ENCODE measurements at places on chromosomes 5 and 9.

DNA sequence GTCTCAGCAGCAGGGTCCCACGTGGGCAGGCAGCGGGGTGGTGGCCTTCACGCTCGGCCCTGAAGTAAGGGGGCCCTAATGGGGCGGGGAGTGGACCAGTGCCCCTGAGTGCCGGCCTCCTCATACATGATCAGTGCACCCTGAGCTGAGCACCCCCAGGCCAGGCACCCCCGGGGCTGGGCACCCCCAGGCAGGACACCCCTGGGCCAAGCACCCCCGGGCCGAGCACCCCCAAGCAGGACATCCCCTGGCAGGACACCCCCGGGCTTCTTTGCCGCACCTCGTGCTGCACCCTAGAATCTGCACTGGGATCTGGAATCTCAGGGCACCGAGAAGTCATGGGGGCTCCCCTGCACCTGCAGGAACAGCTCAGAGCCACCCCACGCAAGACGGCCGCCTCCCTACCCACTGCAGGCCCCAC lies 51.4 kb downstream of the EXD3 start:
- DNase-seq, result no peak

DNA sequence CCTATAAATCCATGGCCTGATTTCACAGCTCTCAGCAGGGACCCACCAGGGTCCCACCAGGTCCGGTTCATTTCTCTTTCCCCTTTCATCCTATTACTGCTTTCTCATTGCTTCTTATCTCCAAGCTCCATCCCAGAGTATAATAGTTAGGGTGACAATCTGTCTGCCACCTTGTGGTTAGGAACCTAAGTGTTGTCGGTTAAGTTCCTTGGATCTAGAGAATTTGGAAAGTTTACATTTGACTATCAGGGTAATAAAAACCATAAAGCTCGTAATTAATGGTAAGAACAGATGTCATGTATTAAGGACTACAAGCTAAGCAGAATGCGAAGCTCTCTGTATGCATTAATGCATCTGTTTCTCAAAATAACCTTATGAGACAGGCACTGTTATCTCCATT lies 259.1 kb downstream of the SH3GL2 start:
- DNase-seq, result no peak

- no peak for DNase-seq
These were observed 45.9 kb downstream of the TTC1 start for GRCh38 chr5:160054831-160055230.

GRCh38 chr5:87752362-87752761 lies 339.6 kb upstream of the CCNH start:
- DNase-seq, result no peak

DNA sequence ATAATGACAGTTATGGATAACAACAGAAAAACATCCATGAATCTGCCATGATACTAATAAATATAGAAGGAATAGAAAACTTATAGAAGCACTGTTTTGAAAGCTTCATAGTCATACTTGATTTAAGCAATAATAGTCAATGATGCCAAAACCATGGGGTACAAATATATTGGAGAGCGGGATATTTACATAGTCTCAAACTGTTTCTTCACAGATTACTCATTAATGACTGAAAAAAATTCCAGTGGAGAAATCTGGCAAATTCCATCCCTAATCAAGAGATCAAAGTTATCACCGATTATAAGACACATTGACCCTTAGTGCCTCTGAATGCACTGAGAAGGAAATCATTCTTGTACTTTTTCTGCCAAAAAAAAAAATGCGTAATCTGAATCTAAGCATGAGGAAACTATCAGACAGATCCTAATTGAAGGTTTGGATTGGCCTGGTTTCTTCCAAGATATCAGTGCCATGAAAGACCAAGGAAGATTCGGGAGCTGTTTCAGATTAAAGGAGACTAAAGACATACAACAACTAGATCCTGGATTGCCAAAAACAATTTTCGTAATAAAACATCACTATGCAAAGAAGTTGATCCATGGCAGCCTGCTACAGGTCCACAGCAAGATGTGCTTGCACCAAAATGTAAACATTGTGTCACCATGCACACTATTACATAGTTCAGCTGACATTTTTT lies 106.2 kb downstream of the GOLPH3 start:
- no peak for DNase-seq

DNA sequence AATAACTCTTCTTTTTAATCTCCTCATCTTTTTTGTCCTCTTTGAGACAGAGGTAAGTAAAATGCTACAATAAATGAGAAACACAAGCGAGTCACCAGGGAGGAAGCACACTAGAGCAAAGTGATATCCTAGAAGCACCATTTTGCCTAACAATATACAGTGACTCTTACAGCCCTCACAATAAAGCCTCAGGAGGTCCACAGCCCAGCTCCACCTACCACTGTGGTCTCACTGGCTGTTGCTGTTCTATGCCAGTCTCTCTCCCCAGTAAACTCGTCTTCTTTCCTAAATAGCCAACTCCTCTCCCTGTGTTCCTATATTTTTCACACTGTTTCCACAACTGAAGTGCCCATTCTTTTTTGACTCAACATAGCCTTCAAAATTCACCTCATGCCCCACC lies 44.3 kb downstream of the TNFSF15 start:
- DNase-seq, result no peak

- no peak for DNase-seq
These were observed 156.2 kb downstream of the PPP2R2B start for GRCh38 chr5:146722361-146722779.

- DNase-seq, result no peak
These were observed 43.5 kb downstream of the LIX1 start for GRCh38 chr5:97098922-97099321.

DNA sequence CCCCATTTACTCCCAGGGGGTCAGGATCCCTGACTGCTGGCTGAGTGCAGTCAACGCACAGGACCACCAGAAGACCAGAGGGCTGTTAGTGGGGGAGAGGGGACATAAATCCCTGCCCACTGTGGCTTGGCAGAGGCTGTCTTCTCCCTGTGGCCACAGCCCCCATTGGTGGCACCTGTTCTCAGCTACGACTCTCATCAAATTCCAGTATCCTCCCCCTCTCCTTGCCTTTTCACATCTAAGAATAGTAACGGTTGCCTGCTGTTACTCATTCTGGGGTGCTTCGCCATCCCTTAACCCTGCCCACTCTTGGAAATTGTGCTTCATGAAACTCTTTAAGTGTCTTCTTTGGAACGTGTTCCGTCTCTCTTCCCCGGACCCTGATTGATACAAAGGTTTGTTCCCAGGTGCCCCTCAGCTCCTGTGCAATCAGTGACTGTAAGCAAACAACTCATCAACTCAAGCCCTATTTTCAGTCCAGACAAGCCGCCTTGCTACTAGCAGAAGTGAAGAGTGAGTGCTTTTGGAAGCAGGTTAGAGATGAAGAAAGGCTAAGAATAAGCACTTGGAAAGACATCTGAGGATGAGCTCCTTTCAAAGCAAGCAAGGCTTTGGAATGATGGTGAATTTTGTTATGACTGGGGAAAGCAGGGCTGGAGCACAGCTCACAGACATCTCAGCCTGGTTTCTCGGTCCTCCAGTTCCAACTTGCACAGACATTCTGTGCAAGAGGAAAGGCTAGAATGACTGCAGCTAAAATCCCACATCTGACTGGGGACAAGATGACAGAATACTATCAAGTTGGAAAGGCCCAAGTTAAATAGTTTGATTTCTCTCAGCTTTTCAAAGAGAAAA lies 22.9 kb upstream of the DENND1A start:
- DNase-seq, result no peak

- no peak for DNase-seq
These were observed 1.7 kb upstream of the TENT4A start for GRCh38 chr5:6711409-6712141.

- DNase-seq, result no peak
These were observed 212.9 kb downstream of the ARHGEF28 start for GRCh38 chr5:73838901-73839300.

DNA sequence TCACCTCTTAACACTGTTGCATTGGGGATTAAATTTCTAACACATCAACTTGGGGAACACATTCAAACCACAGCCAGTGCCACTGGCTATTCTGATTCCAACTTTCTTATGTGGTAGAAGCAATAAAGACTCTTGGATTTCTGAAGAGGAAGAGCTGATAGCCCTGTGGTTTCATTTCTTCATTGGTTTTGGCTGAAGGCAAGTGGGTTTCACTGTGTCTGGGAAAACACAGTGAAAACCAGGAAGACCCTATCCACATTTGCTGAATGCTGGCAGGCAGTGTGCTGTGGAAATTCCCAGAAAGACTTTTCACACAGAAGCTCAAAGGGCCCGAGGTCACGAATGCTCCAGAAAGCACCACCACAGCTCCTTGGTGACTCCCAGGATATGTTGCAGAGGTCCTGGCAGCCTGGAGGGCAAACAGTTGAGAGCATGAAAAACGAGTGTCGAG lies 67.1 kb downstream of the DAPK1 start:
- no peak for DNase-seq

Measured in activated naive CD8-positive, alpha-beta T cell treated with anti-CD3 and anti-CD28 coated beads, Interleukin-2, amount 50 U/mL, for 24 hours (primary cell).